ENCODE measurements at places on chromosomes 12 and 14. TPM values are rescaled to one million over a fixed set of nuclear protein-coding genes. Genes with fewer than 3 reads are reported as not detected.

- no peak for DNase-seq
These were observed 120.9 kb upstream of the HIF1A start for GRCh38 chr14:61574514-61574807.

DNA sequence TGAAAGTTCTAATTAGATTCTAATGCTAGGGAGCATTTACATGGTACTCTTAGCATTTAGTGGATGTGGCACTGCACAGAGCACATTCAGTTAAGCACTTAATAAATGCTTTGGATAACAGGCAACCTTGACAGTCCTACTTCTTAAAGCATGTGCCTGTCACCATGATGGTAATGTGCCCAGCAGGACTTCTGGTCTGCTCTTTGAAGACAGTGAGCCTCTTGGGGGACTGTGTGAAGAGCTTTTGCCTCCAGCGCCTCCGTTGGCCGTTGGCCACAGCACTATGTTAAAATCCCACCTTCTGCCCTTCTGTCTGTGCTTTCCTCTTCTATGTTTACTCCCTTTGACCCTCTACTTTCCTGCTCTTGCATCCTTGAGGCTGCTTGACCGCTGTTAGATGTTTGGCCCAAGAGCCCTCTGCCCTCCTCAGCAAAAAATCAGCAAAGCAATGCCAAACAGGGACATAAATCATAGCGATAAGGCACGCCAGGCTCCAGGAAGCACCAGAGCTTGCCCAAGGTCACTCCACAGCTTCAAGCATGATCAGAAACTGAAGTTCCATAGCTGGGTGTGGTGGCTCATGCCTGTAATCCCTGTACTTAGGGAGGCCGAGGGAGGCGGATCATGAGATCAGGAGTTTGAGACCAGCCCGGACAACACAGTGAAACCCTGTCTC is 8.3 kb downstream of the CDKL1 start:
- no peak for DNase-seq

GRCh38 chr12:133233993-133234564 is 1.6 kb downstream of the ANHX start:
- DNase-seq: no peak

Gene OR4E2
- not detected for total RNA-seq

- no peak for DNase-seq
These were observed 7.4 kb upstream of the CYP46A1 start for GRCh38 chr14:99676657-99677056.

DNA sequence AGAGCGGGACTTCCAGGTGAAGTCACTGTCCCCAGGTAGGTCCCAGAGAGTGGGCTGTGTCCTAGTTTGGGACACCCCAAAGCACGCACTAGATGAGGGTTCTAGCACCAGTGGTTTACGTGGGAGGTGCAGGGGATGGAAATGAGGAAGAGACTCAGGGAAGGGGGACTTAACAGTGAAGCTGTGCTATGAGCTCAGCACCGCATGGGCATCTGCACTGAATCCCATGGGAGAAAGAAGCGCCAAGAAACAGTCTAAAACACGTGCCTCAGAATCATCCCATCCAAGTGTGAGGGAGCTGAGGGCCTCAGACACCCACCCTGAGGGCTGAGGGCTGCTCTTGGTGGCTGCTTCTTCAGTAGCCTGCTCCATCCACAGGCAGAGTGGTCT is 71.5 kb upstream of the ZFP36L1 start:
- DNase-seq: no peak
